ENCODE measurements at places on chromosomes 16 and 17.

DNA sequence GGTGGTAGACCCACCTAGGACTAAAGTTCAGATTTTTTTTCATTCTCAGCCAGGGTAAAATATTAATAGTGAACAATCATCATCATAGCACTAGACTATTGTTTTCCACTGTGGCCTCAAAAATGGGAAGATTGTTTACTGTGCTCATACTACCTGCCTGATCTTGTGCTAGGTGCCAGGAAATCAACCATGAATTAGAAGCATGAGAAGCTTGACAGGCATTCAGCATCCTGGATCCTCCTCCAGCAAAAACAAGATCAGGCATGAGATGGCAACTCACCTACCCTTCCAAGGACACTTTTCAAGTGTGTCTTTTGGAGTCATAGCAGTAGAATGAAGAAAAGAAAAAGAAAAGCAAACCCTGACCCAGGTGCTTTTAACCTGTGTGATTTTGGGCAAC is 174.2 kb downstream of the CYLD start:
- DNase-seq = no peak

- DNase-seq = no peak
These were observed 26.9 kb downstream of the ABCC1 start for GRCh38 chr16:15976225-15976812.

DNA sequence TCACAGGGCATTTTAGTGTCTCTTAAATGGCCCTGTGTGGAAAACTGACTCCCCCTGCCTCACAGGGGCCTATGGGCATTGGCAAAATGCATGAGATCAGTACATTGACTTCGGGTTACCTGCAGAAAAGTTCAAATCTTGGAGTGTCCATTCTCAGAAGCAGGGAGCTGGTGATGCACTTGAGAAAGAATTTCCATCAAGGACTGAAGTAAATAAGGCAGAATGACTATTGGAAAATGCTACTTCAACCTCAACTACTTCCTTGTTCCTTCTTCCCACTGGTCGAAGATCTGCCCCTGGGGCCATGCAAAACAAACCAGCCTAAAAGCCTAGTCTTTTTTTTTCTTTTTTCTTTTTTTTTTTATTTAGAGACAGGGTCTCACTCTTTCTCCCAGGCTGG is 13.8 kb upstream of the GSDMA start:
- no peak for DNase-seq

GRCh38 chr17:965311-965989 is 14.1 kb downstream of the NXN start:
- DNase-seq = no peak

- no peak for DNase-seq
These were observed 113.4 kb upstream of the CDH8 start for GRCh38 chr16:62149631-62150030.

GRCh38 chr16:89401641-89402445 is 88.5 kb downstream of the ANKRD11 start:
- no peak for DNase-seq

DNA sequence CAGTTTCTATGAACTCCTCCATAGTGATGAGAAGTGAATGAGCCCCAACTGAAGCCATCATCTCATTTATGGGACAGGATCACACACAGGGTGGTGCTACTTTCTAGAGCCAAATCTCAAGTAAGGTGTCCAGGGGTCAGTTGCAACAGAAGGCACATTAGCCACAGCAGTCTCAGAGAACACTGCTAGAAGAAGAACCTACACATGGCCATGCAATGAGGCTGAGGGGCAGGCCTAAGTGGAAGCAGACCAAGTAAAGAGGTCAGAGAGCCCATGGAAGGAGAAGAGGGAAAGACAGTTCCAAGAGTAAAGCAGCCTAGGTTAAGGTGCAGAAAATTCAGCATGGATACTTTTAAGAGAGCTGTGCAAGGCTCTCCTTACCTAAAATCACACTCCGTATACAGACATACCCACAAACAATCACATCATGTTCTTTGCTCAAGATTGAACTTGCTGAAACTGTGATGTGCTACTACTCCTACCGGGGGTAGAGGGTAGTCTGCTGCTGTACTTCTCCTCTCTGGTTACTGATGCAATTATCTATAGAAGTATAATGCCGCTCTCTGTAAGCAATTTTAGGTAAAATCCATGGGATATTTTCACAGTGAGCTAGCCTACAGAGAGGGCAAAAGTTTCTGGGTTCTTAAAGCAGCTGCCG is 1.7 kb downstream of the ABCA8 start:
- no peak for DNase-seq

DNA sequence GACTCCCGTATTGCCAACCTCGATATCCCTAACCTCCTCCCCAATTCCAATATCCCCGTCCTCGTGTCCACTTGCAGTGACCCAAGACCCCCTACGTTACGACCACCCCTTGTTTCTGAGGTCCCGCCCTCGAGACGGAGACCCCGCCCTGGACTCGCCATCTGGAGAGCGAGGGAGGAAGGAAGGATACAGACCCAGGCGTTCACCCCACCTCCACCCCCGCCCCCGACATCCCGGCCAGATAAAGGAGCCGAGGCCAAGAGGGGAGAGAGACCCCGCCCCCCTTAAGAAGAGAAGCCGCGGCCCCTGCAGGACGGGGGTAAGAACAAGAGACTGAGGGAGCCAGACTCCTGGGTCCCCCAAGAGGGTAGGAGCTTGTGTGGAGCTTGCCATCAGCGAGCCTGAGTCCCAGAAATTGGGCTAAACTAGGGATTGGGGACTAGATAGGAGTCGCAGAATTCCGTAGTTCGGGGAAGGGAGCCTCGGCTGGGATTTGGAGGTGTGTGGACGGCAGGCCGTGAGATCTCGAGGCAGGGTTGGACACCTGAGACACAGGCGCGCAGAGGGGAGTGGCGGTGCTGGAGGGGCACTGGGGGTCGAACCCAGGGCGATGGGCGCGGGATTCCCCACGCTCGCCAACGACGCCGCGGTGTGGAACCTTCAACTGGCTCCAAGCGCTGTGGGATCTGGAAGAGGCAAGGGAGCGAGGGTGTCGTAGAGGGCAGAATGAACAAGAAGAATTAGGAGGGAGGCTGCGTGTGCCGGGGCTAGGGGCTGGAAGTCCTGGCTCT is at the start of gene BCL6B:
Gene BCL6B, plus strand, starts transcription at position 270 of the 791 bp plus-strand sequence. CDS start 622 bp downstream, outside the sequence.
- no peak for DNase-seq

DNA sequence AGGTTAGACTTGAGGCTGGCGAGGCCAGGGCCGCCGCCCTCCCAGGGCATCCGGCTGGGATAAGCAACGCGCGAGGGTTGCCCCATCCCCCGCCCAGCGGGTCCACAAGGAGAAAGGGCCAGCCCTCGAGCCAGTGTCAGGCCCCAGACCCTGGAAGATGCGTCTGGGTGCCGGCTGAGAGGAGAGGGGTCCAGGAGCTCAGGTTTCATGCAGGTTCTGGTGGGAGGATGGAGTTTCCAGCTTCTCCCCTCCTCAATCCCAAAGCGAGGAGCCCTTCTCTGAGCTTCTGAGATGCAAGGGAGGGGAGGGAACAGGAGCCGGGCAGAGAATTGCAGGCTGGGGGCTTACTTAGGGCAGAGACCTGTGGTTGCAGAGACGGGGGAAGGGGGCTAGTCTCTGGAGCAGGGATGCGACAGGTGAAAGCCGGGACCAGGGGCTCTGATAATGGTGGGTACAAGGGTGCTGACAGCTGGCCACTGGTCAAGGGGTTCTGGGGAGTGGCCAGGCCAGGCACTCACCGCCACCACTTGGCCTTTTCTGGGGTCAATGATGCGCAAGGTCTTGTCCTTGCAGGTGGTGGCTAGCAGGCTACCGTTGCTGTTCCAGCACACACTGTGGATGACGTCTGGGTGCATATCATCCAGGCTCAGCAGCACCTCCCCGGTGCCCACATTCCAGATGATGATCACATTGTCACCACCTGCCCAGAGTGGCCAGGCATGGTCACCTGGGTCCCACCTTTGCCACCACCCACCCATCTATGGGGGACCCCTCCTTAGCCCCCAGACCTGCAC is 4.2 kb downstream of the CORO6 start:
- no peak for DNase-seq

GRCh38 chr17:65103896-65104295 is 33.3 kb upstream of the RGS9 start:
- no peak for DNase-seq

DNA sequence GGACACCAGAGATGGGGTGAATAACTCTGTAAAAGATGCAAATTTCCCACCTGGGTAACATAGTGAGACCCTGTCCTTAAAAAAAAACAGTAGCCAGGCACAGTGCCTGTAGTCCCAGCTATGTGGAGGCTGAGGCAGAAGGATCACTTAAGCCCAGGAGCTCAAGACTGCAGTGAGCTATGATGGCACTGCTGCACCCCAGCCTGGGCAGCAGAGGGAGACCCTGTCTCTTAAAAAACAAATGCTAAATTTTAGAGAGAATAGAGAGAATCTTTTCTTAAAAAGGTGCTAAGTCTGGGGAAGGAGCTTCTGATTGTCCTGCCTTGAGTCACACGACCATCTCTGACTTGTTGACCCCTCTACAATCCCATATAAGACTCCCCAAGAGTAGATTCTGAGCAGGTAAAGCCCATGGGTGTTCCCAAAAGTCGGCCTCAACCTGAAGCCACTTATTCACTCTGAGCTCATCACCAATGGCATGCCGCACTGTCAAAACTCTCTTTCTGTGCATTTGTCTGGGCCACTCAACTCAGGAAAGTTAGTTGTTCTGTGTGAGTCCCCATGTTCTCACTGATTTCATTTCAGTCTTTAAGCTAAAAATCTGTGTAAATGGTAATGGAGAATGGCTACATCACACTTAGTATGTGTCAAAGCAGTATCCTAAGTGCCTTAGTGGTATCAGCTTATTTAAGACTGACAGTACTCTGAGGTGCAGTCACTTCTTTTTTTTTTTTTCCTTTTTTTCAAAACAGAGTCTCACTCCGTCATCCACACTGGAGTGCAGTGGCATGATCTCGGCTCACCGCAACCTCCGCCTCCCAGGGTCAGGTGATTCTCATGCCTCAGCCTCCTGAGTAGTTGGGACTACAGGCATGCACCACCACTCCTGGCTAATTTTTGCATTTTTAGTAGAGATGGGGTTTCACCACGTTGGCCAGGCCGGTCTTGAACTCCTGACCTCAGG is 41.6 kb downstream of the PRKCB start:
- DNase-seq = no peak

DNA sequence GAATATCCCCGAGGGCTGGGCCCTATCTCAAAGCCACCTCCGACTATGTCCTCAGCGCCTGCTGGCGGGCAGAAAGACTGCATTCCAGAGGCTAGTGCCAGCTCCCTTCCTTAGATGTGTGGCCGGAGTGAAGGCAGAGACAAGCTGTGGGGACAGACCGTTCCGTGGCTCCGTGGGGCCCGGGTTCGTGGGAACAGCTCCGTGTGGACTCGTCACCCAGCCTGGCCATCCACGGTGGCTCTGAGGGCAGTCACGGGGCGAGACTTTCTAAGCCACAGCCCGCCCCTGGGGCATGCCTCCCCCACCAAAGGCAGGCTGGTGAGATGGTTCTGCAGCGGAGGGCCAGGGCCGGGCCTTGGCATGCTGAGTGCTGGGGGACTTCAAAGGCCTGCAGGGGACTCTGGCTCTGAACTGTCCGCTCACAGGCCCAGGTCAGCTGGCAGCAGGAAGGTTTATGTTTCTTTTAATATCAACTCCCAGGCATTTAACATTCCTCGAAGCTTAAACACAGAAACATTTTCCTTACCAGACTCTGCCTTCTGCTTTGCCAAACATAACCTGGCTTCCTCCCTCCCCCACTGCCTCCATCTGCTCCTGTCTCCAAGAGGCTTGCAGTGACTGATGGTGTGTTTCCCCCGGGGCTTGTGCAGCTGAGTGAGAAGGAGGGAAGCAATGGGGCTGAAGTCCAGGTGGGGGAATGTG is 50.4 kb downstream of the TIMM22 start:
- no peak for DNase-seq

DNA sequence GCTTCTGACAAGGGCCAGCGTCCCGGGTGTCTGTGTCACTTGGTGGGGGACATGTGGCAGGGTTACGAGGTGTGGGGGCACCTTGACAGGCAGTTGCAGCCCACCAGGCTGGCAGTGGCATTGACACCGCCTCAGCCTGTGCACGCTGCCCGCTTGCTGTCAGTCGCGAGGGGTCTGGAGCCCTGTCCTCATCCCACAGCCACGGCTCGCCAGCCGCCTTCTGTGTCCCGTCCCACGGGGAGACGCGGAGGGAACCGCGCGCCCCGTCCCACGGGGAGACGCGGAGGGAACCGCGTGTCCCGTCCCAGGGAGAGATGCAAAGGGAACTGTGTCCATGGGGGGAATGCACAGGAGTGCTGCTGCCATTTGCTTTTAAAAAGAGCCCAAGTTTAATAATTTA is 3.5 kb downstream of the PABPN1L start:
- no peak for DNase-seq

DNA sequence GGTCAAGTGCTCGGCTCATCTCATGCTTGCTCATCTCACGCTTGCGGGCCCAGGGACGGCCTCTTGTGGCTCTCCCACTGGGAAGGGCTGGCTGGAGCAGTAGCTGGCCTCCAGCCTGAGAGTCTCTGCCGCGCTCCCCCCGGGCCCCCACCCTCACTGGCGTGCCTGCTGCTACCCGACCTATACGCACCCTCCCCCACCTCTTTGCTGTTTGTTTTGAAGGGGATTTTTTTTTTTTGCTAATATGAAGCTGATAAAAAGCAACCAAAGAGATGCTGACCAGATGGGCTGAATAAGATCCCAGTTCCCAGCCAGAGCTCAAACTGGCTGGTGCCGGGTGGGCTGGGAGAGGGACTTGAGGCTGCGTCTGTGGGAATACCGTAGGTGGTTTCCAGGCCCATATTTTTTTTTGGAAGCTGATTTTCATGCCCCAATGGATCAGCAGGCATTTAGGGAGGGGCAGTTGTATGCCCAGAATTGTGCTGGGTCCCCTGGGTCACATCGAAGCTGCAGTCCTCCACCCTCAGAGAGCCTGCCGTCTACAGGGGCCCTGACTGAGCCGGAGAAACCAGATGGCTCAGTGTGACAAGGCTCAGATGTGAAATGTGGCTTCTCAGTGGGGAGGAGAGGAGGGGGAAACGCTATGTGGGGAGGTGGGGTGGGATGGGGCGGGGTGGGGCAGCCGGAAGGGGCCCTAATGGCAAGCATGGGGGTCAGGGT is 115.0 kb downstream of the RAP1GAP2 start:
- DNase-seq = no peak

DNA sequence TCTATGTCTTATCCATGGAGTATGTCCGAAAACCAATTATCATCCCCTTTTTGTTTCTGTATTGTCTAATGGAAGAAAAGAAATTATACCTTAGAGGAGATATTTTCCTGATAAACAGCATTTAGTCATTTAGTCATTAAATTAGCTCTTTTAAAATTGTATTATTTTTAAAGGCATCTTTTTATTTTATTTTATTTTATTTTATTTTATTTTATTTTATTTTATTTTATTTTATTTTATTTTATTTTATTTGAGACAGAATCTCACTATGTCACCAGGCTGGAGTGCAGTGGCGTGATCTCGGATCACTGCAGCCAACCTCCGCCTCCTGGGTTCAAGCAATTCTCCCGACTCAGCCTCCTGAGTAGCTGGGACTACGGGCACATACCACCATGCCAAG is 559.1 kb downstream of the CDH13 start:
- DNase-seq = no peak

DNA sequence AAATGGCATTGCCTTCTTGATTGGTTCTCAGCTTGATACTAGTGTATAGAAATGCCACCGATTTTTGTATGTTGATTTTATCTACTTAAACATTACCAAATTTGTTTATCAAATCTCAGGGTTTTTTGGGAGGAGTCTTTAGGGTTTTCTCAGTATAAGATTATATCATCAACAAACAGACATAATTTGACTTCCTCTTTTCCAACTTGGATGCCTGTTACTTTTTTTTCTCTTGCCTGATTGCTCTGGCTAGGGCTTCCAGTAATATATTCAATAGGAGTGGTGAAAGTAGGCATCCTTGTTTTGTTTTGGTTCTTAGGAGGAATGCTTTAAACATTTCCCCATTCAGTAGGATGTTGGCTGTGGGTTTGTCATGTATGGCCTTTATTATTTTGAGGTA is 29.1 kb downstream of the EFCAB13 start:
- DNase-seq = no peak
